ENCODE measurements at places on chromosomes 1 and 21.

DNA sequence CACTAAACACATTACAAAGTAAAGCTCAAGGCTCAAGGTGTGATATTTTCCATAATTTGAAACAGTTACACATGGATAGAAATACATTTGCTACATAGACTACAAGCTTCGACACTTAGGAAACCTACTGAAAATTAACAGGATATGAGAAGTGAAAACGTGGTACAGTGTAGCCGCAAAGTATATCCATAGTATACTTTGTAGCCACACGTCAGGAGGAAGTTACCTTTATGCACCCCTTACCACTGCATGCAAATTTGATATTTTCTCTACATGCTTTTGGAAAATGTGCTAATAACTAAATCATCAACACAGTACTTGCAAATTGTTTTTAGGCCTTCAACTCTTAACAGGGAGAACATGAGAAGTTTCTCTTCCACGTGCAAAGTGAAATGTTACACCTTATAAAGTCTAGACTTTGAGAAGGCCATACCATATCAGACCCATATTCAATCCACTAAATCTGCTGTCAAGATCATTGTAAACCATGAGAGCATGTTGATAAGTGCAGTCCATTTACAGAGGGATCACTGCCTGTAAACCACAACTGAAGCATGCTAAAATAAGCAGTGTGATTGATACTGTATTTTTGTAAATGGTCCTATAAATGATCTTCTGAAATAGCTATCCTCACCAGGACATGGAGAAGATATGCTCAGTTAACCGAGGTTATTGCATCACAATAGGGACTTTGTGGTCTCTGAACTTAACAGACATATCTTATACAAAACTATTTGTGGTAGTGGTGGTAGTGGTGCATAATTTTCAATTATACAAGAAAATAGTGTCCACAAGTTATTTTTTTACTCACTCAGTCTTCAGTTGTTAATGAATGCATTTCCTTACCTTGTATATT, 64.7 kb downstream of the VAV3 start:
- DNase-seq: no peak

- no peak for DNase-seq
Observed at GRCh38 chr1:231410036-231410612, 12.0 kb downstream of the EGLN1 start.

- DNase-seq: no peak
Observed at GRCh38 chr1:201122321-201122957, 4.5 kb downstream of the ASCL5 start.

DNA sequence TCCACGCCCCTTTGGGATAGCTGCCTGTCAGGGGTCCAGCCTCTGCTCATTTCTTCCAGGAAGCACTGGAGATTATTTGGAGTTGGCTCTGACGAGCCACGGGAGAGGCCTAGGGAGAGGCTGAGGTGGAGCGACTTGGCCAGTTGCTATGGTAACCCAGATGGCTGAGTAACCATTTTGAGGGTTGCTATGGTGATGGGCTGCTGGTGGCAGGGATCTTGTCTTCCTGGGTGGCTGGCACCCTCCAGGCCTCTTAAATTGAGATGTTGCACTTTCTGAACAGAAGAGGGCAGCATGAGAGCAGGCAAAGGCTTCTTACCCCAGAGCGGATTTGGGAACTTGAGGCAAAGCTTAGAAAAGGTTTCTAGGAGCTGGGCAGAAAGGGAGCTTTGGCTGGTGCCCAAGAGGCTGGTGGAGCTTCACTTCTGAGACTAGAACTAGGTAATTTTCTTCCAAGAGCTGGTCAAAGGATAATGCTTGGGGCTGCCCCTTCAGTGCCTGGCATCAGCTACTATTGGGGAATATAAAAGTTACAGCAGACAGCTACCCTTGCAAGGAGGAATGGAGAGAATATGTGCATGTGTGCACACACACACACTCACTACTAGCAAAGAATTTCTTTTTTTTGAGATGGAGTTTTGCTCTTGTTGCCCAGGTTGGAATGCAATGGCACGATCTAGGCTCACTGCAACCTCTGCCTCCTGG, 72.5 kb downstream of the NDUFS5 start:
- peak; percentile 79 for DNase-seq

GRCh38 chr1:205304695-205305070, 16.9 kb downstream of the NUAK2 start:
- no peak for DNase-seq

- no peak for DNase-seq
Observed at GRCh38 chr1:225911191-225912130, 12.6 kb downstream of the PYCR2 start.

GRCh38 chr1:22527555-22528296, 35.6 kb upstream of the EPHA8 start:
- DNase-seq: no peak

DNA sequence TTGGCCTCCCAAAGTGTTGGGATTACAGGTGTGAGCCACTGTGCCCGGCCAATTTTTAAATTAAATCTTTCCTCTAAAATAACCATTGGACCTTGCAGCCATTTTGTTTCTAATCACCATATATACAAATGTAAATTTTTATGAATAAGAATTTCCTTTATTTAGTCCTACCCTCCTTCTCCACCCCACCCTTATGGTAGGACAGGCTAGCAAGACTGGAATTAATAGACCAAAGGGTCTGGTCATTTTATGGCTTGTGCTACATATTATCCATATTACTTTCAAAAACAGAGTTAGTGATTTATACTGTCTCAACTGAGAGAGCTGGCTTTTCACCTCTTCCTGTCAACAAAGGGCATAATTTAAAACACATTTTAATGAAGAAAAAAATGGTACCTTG, 26.5 kb downstream of the L1TD1 start:
- DNase-seq: no peak

- no peak for DNase-seq
Observed at GRCh38 chr1:100217834-100218233, 31.8 kb downstream of the DBT start.

- no peak for DNase-seq
Observed at GRCh38 chr1:92482665-92483609, 3.8 kb downstream of the GFI1 start.

DNA sequence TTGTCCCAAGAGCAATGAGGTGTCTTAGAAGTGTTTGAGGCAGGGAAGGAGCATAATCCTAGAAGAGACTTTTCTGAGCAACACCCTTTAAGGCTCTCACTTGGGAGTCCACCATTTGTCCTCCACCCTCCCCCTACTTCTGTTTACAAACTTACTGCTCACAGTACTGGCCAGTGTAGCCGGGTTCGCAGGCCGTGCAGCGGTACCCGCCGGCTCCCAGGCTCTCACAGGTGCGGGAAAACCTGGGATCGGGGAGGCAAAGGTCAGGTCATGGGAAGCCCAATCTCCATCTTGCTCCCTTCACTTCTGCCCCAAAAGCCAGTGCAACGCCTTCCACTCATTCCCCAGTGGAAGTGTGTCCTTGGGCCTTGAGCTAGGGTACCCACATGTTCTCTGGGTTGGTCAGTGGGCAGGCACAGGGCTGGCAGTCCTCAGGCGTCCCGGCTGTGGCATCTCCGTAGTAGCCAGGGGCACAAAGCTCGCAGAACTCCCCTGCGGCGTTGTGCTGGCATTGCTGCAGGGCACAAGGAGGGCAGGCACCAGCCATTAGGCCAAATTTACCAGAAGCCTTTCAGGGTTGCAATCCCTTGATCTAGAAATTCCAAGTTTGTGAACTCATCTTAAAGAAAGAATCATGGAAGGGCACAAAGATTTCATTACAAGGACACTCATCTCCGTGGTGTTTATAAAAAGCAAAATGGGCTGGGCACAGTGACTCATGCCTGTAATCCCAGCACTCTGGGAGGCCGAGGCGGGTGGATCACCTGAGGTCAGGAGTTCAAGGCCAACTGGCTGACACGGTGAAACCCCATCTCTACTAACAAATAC, 49.8 kb downstream of the LDLRAD2 start:
- DNase-seq: no peak

- no peak for DNase-seq
Observed at GRCh38 chr1:21814241-21814918, 2.3 kb downstream of the LDLRAD2 start.

DNA sequence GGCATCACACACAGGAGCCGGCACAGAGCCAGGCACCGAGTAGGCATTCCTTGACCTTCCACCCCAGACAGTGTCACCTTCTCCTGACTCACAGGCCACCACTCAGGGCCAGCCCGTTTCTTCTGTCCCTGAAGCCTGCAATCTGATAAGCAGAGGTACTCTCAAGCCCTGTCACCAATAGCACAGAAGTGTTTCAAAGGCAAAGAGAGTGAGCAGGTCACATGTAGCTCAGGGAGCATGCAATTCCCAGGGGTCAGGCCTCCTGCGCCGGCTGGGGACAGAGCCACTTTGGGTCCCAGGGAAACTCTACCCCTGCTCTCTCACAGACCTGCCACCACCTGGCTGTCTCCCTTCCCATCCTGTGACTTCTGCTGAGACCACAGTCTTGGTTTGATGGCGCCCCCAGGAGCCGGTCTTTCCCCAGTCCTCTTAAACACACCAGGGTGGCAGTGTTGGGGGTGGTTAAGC, 13.2 kb downstream of the CAPN9 start:
- DNase-seq: no peak

GRCh38 chr1:184755226-184756065, 788 bp upstream of the EDEM3 start:
- peak; percentile 6 for DNase-seq

- DNase-seq: no peak
Observed at GRCh38 chr1:226661965-226662364, 77.1 kb downstream of the ITPKB start.

DNA sequence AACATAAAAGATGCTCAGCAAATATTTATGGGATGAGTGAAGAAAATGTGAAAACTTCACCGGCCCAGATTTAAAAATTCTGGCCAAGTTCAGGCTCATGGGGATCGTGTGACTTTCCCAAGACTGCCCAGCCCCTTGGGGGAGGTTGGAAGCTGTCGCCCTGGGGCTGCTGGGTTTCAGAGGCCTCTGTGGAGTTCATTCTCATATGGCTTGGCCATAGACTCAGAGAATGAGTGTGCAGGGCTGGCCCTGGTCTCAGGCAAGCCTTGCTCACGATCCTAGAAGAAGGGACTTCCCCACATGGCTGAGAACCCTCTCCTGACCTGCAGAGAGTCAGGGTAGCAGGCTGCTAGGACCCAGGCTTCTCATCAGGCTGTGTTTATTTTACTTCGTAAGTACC, 24.6 kb downstream of the PADI2 start:
- no peak for DNase-seq

DNA sequence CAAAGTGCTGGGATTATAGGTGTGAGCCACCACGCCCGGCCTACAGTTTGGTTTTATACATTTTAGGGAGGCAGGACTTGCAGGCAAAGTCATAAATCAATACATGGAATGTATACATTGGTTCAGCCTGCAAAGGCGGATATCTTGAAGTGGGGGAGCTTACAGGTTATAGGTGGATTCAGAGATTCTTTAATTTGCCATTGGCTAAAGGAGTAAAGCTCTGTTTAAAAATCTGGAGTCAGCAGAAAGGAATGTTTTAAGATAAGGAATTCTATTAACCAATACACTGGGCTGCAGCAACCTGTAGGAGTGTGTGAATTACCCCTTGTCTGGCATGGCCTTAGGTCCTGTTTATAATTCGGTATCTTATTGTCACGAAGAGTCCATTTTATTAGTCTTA, 57.6 kb downstream of the OPTC start:
- DNase-seq: no peak

DNA sequence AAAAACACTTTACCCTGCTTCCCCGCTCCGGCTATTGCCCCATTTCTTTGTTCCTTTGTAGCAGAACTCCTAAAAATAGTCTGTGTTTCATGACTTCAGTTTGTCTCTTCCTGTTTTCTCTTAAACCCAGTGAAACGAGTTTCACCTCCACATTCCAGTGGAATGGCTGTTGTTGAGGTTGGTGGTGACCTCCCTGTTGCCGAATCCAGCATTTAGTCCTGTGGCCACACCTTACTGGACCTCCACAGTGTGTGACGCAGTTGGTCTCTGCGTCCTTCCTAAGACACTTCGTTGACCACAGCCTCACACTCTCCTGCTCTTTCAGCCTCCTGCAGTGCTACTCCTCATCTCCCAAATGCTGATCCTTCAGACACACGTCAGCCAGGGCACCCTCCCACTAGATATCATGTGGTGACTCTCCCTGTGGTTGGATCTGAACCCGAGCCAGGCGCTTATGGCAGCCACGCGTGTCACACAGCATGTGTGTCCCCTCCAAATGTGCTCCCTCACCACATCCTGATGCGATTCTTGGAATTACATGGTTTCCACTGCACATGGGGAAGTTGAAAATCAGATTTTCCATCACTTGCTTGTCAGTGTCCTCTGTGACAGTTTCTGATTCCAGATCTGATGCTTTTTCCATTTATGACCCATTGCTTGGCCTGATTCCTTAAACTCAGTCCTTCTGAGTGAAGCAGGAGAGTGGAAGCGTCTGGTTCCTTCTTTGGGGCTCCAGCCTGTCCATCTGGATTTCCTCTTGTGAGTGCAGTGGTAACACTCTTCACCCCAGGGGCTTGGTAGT, 99.1 kb upstream of the ARTN start:
- peak; percentile 94 for DNase-seq

DNA sequence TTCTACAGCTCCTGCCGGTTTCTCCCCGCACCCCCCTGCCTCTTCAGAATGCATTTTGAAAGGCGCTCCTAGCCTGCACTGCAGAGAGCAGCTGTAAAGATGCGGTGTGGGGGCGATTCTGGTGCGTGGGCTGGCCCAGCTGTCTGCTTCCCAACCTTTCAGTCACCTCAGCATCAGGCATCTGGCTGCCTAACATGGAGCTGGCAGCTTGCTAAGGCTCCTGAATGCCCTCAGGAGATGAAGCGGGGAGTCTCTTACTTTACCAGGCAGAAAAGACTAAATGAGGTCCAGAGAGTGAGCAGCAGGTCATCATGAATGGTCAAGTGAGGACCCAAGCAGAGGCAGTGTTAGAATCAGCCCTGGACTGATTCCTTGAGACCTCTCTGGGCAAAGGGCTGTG, 8.7 kb downstream of the IER5 start:
- no peak for DNase-seq

DNA sequence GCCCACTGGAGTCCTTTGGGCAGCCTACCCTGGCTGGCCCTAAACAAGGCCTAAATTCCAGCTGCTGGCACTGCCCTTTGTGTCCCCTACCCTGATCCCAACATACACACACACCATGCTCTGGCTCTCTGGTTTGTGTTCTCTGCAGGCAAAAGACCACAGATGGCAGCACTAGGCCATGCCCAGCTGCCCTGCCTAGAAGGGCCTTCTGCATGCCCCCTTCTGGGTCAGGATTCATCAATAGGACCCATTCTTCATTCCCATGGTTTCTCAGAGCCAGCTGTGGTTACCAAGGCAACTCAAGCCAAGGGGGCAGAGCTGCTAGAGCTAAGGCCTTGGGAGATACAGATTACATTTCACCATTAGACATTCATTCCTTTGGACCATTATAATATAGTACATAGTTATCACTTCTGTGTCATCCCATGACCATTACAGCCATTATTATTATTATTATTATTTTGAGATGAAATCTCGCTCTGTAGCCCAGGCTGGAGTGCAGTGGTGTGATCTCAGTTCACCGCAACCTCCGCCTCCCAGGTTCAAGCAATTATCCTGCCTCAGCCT, 17.5 kb downstream of the ASAP3 start:
- DNase-seq: no peak
